T-helper 2 cell (primary cell): ENCODE measurements at places on chromosomes 4 and X.

GRCh38 chr4:112953262-112953661, 96.2 kb upstream of the ANK2 start:
- DNase-seq, result no peak

- no peak for DNase-seq
Observed at GRCh38 chrX:31007321-31007720, 64.5 kb downstream of the FTHL17 start.

DNA sequence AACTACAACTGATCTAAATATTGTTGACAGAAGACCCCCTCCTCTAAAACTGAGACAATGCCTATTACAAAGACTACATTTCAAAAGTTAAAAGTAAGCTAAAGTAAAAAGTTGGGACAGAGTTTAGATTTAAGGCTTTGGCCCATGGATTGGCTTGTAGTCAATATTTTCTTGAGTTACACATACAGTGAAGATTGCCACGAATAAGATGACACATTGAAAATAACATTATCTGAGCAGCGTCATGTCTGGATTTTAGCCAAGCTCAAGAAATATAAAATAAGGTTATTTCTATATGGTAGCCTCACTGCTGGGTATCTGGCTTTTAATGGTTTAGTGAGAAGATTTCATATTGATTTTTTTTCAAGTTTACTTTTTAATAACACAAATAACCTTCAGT, 266.2 kb upstream of the LDB2 start:
- no peak for DNase-seq

DNA sequence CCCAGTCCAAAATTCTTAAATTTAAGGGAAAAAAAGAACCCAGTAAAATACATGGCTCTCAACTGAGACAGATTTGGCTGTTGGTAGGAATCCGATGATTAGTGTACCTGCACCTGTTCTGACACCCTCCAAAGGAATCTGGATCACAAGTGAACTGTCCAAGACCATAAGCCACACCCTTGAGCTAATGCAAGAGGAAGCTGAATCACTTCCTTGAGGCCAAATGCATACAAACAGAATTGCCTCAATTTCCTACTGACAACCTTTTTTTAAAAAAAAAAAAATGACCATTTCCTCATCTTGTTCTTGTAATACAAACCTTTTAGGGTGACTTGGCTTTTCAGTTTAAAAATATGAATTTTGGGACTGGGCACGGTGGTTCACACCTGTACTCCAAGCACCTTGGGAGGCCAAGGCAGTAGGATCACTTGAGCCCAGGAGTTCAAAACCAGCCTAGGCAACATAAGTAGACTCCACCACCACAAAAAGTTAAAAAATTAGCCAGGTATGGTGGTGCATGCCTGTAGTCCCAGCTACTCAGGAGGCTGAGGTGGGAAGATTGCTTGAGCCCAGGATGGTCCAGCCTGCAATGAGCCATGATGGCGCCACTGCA, 10.7 kb upstream of the FBXL5 start:
- DNase-seq, result no peak
